ENCODE measurements at places on chromosomes 5 and 9.

GRCh38 chr9:112841261-112841660 lies 49.4 kb downstream of the SLC46A2 start:
- DNase-seq = no peak

DNA sequence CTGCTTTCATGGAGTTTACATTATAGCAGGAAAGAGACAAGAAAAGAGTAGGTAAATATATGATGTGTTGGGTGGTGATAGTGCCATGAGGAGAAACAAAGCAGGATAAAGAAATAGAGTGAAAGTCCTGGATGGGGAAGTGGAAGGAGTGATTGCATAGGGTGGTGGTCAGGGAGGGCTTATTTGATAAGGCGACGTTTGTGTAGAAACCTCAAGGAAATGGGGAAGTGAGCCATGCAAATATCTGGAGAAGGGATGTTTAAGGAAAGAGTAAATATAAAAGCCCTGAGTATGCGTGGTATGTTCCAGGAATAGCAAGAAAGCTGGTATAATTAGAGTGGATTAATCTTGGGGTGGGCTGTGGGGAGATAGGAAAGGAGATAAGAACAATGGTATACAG lies 134.7 kb upstream of the SV2C start:
- DNase-seq = no peak

DNA sequence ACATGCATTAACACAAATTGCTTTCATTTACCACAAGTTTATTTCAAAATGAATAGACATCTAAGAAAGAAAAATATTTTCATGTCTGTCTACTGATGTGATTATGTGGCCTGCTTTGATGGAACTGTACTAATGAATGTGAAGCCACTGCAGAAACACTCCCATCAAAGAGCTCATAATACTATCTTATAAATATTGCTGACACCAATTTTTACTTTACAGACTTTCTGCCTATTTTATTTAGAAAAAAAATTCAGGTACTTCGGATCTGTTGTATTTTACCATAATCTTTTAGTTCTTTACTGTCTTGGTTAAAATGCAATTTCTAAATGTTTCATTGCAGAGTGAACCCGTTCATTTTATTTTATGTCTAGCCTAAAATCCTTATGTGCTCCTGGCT lies 281.9 kb downstream of the ICE1 start:
- DNase-seq = no peak

DNA sequence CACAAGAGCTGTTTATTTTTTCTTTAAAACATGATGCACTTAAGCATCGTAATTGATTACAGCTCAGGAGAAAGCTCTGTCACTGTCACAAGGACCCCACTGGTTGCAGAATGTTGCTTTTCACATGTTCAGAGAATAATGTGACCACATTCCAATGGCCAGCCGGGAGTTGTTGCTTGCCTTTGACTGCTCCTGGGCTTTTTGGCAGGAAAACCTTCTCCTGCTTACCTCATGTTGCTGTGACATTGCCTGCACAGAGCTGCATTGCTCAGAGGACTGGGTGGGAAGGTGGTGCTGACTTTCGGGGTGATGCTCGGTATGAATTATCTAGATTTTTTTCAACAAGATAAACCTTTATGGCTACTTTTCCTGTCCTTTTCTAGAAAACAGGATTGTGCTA lies 88.2 kb downstream of the PALM2AKAP2 start:
- no peak for DNase-seq

DNA sequence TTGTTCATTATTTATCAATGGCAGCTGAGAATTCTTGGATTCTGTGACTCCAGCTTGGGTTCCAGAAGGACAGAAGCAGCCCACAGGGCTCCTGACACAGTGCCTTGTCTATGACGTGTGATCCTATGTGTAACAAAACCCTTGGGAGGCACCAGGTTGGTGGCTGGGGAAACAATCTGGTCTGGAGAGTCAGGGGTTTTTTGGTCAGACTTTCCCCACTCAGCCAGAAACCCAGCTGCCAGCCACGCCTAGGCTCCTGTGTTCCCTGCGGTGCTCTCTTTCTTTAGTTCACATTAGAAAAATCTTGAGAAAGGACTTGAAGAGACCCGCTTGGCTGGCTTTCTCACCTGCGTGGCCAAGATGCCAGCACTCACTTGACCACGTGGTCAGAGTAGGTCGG lies 15.5 kb upstream of the ZBED3 start:
- DNase-seq = no peak

- DNase-seq = no peak
Measured at GRCh38 chr5:134642931-134643530, 5.6 kb upstream of the SEC24A start.

DNA sequence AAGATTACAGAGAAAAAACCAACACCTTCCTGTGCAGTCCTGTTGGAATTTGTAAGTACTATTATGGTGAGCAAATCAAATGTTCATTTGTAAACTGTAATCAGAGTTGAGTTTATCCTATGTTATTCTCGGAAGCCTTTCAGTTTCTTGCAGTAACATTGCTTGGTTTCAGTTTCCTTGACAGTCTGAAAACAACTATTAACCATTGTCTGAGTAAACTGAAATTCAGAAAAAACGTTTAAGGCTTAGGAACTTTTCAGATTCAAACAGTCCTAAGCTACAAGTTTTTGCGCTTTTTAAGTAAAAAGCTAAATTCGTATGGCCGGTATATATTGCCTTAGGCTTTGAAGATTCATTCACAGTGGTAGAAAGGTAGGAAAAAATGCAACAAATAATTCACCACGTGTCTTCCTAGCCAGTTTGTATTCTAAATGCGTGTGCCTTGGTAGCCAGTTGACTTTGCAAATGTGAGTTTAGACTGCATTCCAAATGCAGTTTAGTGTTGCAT lies 2.5 kb downstream of the GPBP1 start:
- DNase-seq = no peak

DNA sequence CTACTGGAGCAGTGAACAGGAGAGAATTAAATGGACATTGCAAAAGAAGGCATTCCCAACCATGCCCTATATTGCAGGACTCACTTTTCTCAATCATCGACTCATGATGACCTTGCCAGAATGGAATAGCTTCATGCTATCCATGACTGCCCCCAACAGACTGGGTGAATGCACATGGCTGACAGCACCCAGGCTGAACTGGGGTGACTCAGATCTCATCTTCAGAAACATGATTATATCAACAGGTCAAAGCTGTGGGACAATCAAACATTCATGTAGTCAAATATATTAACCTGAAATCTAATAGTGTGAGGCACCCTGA lies 34.7 kb upstream of the MIER3 start:
- no peak for DNase-seq

GRCh38 chr5:66982470-66982869 lies 214.1 kb downstream of the CD180 start:
- no peak for DNase-seq

DNA sequence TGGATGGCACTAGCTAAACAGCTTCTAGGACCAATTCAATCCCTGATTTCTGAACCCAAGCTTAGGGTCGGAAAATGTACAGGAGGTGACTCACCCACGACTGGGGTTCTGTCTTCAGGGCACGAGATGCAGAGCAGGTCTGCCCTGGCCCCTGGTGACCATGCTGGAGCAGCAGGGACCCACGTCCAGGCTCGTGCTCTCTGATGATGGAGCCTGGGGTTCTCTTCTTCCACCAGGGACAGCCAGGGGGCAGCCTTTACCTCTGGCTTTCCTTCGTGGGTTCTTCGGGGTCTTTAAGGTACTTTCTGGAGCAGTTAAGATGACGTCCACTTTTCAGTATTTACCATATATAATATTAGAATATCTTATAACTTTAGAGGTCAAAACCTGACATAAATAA lies 2.1 kb downstream of the CFAP77 start:
- no peak for DNase-seq

DNA sequence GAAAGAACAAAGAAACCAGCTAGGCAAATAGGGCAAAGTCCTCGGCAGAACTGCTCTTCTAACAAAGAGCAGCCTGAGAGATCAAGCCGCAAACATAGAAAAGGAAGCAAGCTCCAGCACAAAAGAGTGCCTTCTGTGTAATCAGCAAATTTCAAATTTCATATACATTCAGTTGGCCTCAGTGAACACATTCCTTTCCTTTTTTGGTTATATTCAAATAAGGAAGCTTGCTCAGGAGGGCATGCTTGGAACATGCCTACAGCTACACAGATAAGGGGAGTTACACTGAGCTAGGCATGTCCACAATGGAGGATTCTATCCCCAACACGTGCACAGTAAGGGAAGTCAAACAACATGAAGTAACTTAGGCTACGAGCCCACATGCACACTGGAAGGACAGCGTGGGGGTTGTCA lies 23.4 kb downstream of the IL33 start:
- DNase-seq = no peak

- DNase-seq = no peak
Measured at GRCh38 chr9:32161209-32161608, 223.2 kb upstream of the ACO1 start.

- DNase-seq = no peak
Measured at GRCh38 chr5:151038412-151038745, 18.0 kb downstream of the GPX3 start.

GRCh38 chr5:72183101-72183520 lies 75.8 kb downstream of the MAP1B start:
- no peak for DNase-seq

- DNase-seq = no peak
Measured at GRCh38 chr9:78005231-78006002, 26.2 kb downstream of the GNAQ start.

GRCh38 chr5:118468085-118468484 lies 520.3 kb downstream of the DTWD2 start:
- DNase-seq = no peak

DNA sequence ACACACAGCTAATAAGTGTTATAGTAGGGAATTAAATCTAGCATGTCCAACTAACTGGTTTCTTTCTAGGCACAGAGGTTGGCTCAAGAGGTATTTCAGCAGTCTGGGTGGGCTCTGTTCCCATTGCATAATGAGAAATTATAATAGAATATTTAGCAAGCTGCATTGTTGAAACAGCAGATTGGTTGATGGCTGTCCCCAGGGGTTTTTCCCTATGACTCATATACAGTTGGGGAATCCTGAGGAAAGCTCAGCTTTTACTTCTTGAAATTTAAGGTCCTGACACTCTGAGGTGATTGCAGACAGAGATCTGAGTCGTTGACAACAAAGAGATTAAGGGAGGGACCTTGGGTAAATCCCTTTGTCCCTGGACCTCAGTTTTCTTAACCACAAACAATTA lies 38.3 kb upstream of the TNFSF8 start:
- DNase-seq = no peak

GRCh38 chr5:133754575-133755169 lies 142.3 kb upstream of the FSTL4 start:
- peak; percentile 13 for DNase-seq

GRCh38 chr9:131892902-131893500 lies 153.1 kb upstream of the RAPGEF1 start:
- DNase-seq = no peak

DNA sequence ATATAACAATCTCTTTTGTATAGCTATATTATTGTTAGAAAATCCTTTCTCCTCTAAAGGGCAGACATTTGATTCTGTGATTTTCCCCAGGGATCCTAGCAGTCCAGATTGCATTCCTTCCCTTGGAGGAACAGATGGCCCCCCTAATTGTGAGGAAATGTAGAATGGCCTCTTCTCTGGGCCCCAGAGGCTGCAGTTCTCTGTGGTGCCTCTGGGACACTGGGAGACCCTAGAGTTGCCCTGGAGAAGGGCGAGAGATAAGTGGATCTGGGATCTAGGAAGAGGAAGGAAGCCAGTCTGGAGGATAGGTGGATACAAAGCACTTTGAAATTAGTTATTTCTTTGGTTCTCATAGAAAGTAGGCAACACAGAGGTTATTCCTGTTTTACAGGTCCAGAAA lies 1.9 kb upstream of the HINT2 start:
- DNase-seq = no peak

GRCh38 chr9:36306471-36307306 lies 48.4 kb upstream of the GNE start:
- DNase-seq = peak; percentile 73

GRCh38 chr5:161851691-161852299 lies 3.9 kb downstream of the GABRA1 start:
- no peak for DNase-seq

DNA sequence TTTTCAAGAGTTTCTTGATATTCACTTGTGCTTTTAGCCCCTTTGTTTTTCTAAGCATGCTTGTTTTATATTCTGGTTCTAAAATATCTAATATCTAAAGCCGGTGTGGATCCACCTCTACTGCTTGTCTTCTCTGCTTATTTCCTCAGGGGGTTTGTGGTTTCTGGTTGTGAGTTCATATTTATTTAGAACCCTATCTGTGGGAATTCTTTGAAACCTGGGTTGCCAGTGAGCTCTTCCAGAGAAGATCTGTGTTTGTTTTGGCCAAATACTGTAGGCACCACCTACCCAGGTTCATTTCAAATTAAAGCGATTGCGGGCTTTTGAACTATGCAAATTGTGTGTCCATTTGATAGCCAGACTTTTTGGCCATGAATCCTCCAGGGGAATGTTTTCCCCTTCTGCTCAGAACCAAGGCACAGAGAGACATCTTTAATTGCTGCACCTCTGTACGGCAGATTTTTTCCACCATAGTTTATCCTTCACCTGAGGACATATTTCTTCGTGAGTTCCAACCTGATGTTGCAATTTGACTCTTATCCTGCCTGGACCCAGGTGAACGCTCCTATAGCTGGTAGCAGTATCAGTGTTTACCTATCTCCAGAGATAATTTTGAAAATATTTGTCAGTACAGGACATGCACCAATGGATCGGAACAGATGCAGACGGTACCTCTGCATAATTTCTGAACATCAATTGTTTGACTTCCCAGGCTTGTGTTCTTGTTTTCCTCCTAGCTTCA lies 2.4 kb upstream of the ZBTB43 start:
- DNase-seq = no peak

DNA sequence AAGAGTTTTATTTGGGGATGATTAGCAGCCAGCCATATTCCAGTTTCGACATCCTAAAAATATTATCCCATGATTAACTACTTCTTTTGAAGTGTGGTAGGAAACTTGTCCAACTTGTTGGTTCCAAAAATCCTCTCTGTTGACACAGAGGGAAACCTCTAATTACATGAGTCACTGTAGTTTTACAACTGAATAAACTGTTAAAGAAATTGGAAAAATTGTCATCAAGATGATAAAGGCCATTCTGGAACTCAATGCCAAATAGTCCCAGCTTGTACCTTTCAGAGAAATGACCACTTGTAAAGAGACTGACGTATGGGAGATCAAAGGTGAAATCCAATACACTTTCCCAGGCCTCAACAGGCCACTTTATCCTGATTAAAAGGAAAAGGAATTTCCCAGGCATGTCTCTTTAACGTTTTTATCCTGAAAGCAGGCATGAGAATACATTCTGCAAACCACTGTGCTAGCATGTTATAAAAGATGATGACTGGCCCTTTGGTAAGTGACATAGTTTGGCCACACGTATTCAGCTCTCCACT lies 261.6 kb downstream of the GLIS3 start:
- no peak for DNase-seq

GRCh38 chr5:27734838-27735237 lies 696.5 kb upstream of the CDH9 start:
- DNase-seq = no peak

- DNase-seq = peak; percentile 96
Measured at GRCh38 chr5:14105718-14106410, 37.3 kb upstream of the TRIO start.
